ENCODE measurements at places on chromosomes 2 and 18.

- no peak for DNase-seq
Measured at GRCh38 chr18:58847383-58848071, 17.1 kb upstream of the ZNF532 start.

GRCh38 chr2:17614174-17614930 lies 73.9 kb downstream of the VSNL1 start:
- DNase-seq, result no peak

DNA sequence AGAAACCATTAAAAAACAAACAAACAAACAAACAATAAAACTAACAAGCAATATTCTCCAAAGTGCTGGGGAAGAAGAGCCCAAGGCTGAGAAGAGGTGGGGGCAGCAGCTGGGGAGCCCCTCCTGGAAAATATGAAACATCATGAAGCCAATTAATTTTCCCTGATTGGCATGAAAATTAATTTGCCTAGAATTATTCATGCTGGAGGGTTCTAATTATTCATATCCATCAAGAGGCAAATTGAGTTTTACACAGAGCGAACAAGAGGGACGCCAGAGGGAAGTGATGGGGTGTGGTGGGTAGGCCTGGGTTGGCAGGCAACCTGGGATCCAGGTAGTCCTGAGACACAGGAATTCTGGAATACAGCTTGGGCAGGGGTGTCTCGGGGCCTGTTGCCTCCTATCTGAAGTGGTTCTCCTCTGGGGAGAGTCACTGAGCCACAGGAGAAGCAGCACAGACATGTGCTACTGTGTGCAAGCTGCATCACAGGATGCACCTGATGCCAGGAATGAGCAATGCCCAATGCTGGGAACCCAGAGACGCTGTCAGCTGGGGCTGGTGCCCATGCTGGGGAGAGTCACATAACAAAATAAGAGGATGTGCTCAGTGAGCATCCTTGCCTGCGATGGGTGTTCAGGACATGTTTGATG lies 100.5 kb downstream of the TEX51 start:
- no peak for DNase-seq

GRCh38 chr2:241890524-241891235 lies 21.2 kb downstream of the RTP5 start:
- no peak for DNase-seq

DNA sequence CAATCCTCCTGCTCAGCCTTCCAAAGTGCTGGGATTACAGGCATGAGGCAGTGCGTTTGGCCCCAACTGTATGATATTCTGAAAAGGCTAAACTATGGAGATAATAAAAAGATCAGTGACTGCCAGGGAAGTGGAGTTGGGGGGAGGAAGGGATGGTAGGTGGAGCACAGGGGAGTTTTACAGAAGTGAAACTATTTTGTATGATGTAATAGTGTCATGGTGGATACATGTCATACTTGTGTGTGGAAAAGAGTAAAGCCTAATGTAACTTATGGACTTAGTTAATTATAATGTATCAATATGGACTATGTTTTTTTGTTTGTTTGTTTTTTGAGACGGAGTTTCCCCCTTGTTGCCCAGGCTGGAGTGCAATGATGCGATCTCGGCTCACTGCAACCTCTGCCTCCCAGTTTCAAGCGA lies 2.9 kb upstream of the GGCX start:
- DNase-seq, result no peak

GRCh38 chr18:68991286-68991685 lies 193.4 kb downstream of the CCDC102B start:
- no peak for DNase-seq

DNA sequence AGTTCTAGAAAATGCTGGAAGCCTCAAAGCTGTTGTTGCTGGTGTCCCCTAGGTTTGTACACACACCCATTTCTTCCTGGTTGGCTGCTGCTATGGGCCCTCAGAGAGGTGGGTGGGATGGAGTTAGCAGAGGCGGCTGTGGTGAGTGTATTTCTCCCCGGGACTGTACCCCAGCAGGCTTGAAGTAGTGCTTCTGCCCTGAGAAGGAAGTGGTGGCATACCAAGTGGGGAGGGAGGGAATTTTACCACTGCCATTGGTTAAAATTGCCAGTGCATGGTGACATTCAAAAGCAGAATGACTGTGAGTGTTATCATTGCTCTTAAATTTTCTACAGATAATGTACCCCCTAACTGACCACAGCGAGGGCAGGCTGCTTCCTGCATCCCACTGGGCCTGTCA lies 125.6 kb upstream of the CAPN13 start:
- no peak for DNase-seq

GRCh38 chr2:16268301-16269000 lies 328.1 kb downstream of the MYCN start:
- no peak for DNase-seq

DNA sequence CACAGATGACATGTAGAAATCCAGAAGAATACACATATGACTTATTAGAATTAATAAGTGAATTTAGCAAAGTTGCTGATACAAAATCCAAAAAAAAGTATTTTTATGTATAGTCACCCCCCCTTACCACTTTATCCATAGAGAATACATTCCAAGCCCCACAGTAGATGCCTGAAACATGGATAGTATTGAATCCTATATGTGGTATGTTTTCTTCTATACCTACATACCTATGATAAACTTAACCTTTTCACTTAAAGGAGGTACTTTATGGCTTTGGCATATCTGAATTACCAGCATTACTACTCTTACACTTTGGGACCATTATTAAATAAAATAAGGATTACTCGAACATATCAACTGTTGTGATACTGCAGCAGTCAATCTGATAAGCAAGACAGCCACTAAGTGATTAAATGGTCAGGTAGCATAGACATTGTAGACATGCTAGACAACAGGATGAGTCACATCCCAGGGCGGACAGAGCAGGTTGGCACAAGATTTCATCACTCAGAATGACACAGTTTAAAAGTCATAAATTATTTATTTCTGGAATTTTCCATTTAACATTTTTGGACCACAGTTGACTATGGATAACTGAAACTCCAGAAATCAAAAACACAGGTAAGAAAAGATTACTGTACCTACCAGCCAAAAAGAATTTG lies 208.2 kb upstream of the CHAC2 start:
- no peak for DNase-seq

Data from NCI-H524 treated with DMSO at 0.1 percent for 48 hours (cell line).